ENCODE measurements at places on chromosomes 6 and 20. TPM values are rescaled to one million over a fixed set of nuclear protein-coding genes. Genes with fewer than 3 reads are reported as not detected.
A peak's percentile ranks its signal among the peaks of the same experiment; 100 is the strongest.

DNA sequence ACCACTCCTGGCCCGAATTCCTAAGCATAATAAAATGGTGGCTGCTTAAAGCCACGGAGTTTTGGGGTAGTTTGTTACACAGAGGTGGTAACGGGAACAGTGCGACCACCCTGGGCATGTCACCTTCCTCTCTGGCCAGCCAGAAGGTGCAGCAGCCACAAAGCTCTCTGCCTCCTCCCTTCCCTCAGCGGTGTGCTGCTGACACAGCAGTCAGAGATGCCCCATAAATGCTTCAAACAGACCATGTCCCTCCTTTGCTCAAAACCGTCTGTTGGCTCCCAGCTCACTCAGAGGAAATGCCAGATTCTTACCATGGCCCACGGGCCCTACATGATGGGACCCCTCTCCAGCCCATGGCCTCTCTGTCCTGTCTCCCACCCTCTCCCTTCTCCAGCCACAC lies 12.1 kb upstream of the TCF15 start:
- no peak for DNase-seq

GRCh38 chr20:37839432-37839827 lies 63.5 kb upstream of the VSTM2L start:
- DNase-seq = no peak

GUCA1A gene
- not detected for total RNA-seq

DNA sequence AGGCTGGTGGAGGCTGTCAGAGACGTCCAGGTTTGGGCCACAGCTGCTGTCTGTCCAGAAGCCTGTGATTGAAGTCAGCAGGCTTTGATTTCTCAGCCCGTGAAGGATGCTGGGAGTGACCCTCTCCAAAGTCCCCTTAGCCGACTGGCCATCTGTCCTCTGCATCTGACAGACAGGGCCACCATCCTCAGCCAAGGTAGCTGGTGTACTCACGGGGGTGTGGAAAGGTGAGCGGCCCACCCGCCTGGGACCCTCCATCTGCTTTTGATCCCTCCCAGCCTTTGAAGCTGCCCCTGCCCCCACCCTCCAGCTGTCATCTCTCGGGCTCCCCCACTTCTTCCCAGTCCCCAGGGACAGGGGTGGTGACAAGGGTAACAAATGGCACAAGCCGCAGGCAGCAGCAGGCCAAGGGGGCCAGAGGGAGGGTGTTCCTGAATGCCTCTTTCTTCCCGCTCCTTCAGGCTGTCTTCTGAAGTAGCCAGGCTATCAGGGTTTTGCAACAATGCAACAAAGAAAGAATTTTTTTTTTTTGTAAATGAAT lies 84.4 kb downstream of the EYA2 start:
- DNase-seq = no peak

DNA sequence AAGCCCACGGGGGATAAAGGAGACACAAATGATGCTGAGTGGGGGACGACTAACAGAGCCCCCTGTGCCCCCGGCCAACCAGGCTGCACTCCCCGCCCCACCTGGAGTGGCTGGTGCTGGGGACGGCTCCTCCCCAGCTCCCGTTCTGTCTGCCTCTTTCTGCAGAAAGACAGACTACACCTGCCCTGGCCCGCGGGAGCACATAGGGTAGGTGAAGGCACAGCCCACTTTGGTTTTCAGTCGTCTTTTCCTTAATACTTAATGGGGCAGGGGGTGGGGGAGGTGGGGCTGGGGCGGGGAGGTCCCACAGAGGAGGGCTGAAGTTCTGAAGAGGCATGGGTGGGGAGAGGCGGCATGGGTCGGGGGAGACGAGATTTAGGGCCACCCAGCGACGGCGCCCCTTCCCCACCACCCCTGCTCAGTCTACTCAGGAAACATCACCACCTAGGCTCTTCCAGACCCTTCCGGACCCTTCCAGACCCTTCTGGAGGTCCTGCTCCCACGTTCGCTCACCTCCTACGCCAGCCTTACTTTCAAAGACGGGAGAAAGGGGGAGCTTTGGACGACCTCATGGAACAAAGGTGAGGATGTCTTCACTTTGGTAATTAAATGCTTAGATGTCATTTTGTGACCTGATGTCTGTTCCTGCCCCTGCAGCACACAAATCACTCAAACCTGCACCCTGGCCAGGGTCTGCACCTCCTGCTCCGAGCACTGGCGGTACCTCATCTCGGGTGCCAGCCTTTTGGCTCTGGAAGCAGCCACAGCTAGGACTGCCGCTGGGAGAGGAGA lies 21.2 kb upstream of the FRMD1 start:
- no peak for DNase-seq

ZNF165 gene
- 4.4 TPM for total RNA-seq

- DNase-seq = peak; percentile 94
Observed at GRCh38 chr20:35883778-35884540, 70.3 kb downstream of the SCAND1 start.

DNA sequence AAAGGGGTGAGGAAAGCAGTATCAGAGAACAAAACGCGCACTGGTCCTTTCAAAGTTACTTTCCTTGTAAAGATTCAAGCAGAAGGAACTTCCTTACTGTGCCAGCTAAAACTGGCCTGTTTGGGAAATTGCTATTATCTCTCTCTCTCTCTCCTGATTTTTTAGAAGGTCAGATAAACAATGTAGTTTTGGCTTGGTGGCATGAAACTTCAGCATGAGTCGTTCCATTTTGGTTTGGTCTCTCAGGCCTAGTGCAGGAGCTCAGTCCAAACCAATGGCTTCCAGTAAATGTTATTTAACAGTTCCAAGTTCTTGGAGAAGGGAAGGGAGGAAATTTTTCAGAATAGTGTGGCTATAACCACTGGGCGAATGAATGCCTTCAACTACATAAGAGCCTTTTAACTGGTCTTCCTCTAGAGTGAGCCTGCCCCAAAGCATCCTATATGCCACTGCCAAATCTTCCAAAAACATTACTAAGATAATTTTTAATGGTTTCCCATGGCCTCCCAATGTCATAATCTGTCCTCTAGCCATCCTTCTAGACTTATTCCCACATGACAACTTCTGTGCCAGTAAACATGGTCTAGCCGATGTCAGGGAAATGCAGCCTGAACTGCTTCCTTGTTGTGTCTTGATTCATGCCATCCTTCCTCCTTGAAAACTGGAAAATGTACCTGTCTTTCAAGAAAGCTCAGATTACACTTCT lies 9.1 kb upstream of the SNX9 start:
- no peak for DNase-seq

GRCh38 chr6:150395388-150396009 lies 26.7 kb downstream of the IYD start:
- peak; percentile 58 for DNase-seq

GRCh38 chr6:163570579-163571231 lies 156.2 kb downstream of the QKI start:
- no peak for DNase-seq

IFT52 gene
- 25.5 TPM for total RNA-seq

DNA sequence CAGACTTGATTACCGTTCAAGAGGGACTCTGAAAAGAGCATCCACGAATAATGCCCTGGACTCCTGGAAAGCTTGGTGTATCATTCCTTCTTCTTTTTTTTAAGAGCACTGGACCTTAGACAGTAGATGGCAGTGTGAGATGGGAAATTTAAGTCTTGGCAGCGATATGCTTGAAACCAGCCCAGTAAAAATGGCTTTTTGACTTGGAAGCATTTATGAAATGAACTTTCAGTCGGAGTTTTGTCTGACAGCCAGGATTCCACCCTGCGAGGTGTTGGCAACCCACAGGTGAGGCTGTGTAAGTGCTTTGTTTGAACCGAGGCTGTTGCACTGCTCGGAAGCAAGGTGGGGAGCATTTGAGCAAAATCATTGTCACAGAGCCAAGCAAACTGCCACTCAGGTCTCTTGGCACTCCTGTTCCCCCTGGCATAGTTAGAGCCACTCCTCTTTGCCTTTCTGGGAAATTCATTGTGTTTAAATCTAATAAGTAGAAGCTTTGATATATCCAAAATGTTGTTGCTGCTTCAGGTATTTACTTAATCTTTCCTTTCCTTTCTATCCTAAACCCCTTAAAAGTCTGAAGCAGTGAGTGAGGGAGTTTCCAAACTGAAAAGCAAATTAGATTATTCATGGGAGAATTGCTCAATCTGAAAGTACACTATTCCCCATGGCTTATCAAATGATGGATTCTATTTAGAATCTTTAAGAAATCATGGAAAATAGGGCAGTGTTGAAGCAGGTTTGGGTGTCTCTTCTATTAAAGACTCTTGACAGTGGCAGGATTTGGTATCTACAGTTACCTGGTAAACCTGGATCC lies 272.8 kb upstream of the SLC35B3 start:
- DNase-seq = peak; percentile 19

SDCBP2 gene
- 19.1 TPM for total RNA-seq

DNA sequence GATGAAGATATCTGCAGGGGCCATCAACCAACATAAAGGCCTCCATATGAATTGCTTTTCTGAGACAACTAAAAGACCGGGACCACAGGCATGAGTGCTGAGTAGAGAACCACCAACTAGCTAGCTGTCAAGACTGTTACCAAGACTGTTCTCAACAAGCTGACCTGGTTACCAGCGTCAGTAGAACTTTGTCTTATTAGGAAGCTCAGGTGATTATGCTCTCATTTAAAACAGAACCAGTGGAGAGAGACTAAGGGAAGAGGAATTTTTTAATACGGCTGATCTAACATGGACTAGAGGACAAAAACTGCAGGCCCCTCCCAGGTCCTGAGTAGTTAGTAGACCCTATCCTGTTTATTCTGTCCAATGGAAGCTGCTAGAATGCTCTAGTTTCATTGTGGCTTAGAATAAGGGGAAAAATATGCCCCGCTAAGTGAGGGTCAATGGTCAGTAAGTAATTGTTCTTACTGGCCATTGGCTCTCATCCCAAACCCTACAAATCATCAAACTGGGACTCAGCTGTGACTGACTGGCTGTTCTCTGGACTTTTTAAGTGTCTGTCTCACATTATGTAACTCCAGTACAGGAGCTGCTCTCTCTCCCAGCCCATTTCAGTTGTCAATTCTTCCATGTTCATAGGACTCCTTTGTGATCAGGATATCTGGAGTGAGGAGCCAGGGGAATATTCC lies 3.8 kb upstream of the DYNLRB1 start:
- DNase-seq = no peak

LMBRD1 gene
- total RNA-seq = 7.5 TPM

Data from HT-29 (cell line).